CD4-positive, alpha-beta memory T cell (primary cell): ENCODE measurements at places on chromosomes 2 and 18.

DNA sequence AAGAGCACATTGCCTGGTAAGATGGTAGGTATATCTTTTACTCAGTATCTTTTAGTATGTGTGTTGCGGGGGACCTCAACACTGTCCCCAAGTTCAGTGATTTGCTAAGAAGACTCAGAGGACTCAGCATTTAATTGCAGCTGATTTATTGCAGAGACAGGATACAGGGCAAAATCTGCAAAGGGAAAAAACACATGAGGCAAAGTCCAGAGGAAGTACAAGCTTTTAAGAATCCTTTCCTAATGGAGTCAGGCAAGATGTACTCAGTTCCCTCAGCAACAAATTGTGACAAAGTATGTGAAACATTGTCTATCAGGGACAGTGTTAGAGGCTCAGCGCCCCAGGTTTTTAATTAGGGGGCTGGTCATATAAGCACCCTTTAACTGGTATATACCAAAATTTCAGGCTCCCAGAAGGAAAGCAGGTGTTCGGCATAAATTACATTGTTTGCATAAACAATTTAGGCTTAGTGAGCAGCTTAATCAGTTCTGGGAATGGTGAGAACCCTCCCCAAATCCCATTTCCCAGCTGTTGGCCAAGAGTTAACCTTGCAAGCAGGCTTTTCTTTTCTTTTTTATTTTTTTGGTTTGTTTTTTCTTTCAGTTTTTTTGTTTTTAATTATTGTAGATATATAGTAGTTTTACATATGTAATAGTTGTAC, 41.7 kb downstream of the RAB3GAP1 start:
- DNase-seq: no peak

DNA sequence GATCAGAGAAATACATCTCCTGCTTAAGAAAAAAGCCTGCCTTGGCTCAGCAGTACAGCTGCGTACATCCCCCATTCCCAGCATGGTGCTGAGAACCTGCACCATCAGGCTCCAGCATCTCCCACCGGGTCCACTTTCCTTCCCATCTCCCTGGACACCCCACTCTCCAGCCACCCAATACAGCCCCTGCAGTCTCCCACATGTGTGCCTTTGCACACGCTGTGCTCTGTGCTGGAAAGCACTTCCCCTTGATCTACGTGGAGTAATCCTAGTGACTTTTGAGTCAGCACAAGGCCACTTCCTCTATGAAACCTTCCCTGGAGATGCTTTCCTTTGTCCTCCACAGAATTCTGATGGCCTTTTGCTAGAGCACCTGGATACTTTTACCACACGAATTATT, 17.0 kb downstream of the STAT1 start:
- DNase-seq: no peak

GRCh38 chr2:230842473-230842872, 22.3 kb upstream of the ITM2C start:
- DNase-seq: no peak

GRCh38 chr2:3598197-3598910, 3.4 kb downstream of the COLEC11 start:
- no peak for DNase-seq

DNA sequence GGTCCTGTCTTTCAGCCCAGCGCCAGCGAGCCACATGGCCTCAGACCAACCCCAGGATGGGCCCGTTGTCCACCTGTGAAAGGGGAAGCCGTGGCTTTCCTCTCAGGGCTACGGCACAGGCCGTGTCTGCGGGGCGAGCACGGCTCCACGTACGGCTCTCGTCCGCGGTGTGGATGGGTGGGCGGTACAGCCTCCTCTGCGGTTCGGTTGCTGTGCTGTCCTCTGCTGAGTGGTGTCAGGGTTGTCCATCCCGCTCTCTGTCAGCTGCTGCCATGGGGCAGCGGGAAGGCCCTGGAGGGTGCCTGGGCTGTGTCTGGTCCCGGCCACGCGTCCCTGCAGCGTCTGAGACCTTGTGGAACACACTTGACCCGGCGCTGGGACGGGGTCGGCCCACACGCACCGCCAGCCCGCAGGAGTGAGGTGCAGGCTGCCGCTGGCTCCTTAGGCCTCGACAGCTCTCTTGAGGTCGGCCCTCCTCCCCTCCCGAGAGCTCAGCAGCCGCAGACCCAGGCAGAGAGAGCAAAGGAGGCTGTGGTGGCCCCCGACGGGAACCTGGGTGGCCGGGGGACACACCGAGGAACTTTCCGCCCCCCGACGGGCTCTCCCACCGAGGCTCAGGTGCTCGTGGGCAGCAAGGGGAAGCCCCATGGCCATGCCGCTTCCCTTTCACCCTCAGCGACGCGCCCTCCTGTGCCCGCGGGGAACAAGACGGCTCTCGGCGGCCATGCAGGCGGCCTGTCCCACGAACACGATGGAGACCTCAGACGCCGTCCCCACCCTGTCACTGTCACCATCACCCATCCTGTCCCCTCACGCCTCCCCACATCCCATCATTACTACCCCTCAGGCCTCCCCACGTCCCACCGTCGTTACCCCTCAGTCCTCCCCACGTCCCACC, 128.7 kb downstream of the NFATC1 start:
- peak; percentile 77 for DNase-seq

DNA sequence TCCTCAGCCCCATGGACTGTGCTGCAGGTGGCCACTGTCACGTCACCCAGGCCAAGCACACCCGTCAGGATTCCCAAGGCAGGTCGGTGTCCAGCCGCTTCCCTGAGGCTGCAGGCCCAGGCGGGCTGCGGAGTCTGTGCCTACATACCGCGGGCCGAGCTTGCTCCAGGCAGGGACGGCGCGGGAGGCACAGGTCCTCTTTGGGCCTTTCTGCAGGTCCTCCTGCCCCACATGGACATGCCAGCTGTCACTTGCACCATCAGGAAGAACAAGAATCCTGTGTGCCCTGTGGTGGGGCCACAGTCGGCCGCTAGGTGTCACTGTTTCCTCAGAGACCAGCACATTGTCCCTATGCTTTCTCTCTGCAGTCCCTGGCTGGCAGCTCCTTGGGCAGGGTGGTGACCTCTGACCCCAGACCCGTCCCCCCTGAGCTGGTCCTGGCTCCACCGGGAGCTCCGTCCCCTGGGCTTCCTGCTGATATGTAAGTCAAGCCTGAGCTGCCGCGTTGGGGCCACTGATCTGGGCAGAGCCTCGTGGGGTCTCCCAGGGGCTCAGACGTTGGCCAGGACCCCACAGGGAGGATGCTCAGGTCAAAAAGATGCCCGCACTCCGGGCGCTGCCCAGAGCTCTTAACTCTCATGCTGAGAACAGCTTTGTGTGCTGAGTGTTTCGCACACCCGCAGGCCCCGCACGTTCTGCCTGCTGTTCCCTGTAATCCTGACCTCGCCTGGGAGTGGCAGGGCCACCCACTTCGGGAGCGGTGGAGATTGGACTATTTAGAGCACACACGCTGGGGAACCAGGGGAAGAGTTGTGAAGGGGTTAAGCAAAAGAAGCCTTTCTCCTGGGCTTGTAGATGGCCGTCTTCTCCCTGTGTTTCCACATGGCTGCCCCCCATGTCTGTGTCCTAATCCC, 17.3 kb upstream of the AGXT start:
- DNase-seq: peak; percentile 73

GRCh38 chr2:224162122-224162521, 123.0 kb upstream of the SERPINE2 start:
- DNase-seq: no peak

DNA sequence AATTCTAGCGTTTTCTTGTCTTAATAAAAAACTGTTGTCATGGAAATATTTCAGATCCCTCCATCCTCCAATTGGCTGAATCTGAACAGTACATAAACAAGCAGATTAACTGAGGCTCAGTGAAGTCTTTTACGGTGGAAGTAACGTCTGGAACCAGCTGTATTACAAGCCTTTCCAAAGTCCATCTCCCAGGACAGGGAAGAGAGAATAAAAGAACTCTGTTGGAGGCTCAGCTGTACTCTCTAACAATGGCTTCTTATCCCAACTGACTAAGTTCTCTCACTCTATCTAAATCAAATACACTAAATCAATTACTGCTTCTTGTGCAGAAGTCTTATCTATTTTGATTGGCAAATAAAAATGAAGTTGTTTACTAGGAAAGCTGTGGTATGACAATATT, 19.9 kb upstream of the NEDD4L start:
- no peak for DNase-seq

GRCh38 chr2:240951045-240951594, 45.0 kb downstream of the CROCC2 start:
- DNase-seq: no peak

DNA sequence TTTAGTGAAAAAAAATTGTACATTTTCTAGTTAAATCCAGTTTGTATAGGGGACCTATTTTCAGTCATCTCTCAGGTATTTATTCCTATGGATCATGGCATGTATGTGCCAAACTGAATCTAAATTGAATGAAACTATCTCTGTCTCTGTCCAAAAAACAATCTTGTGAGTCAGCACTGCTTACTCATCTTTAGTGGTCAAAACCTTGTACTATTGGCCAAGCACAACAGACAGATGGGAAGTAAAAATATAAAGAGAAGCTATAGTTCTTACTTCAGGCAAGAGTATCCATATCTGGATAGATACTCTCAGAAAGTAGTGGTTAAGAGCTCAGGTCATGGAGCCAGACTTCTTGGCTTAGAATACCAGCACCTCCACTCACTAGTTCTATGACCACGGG, 76.0 kb upstream of the KLHL14 start:
- no peak for DNase-seq

- no peak for DNase-seq
These were observed 210.6 kb downstream of the TFCP2L1 start for GRCh38 chr2:121074293-121074932.

DNA sequence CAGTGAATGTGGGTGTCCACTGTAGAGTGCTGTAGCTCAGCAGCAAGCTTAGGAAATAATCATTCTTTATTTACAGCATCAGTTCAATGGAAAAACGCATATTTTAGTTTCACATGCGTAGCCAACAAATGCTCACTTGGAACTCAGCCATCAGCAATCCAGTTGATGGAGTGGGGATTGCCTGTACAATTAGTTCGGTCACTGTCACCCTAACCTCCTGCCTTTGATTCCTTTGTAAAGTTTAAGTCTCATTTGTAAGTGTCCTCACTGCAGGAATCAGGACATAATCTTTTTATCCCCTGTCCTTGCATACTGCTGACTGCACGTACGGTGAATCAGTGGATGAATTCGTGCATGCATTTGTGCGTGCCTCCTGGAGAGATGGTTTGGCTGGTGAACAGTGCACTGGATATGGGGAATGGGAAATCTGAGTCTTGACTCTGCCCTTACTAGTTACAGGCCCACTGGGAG, 55.9 kb downstream of the RAB31 start:
- no peak for DNase-seq

- no peak for DNase-seq
These were observed 41.2 kb downstream of the PAX3 start for GRCh38 chr2:222257645-222258044.

DNA sequence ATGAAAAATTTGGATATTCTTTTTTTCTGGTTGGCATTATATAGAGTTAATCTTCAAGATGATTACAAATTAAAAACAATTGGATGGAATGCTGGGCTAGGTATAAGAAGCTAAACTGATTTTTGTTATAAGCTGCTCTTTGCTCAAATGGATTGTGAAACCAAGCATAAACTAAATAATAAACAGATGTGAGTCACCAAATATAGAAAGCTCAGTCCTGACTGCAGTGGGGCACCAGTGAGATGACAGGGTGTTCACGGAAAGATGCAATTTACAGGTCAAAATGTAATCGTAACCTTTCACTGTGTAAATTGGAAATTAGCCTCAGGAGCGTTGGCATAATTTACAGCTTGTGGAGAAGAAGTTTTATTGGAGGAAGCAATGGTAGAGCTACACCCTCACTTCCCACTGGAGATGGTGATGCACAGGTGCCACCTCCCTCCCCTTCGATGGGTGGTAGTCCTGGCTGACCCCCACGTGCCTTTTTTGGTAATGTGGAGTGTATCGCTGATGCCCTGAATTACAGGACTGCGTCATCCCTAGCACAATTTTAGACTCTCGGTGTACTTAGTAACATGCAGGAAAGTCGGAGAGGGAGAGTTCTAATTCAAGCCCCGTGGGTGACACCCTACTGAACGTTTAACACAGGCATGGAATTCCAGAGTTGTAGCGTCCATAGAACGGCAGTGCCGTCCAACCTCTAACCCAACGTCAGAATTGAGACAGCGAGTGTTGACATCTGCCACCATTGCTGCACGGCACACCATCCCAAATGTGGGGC, 73.9 kb upstream of the NFATC1 start:
- DNase-seq: no peak

DNA sequence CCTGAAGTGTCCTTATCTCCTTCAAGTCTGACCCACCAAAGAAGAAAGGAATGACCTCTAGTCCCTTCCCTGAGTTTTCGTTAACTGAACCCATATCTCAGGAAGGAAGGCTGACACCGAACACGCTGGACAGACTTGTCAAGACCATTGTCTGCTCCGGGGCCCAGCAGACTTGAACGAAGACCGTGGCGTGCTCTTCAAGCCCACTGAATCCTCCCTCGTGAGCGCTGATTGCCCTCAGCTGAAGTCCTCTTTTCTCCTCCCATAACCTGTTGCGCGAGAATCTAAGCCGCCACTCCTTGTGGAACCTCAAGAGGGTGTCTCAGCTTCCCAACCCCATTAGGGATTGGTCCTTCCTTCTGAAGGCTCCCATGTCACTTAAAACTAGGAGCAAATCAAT, 634 bp upstream of the CNDP1 start:
- no peak for DNase-seq

DNA sequence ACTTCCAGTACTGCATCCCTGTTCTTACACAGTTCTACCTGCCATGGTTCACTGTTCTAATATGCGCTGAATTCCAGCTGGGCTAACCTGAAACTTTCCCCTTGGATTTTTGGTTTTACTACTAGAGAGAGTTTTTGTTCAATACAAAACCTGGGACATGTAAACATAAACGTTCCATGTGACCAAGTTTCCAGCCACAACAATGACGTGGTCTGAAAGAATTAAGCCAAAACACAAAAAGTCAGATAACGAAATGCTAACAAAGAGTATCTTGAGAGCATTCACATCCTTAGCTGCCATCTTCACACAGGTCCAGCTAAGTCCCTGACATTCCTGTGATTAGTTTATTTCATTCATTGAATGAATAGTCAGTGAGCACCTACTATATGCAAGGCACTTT, 467.0 kb upstream of the PKDCC start:
- DNase-seq: no peak

- DNase-seq: no peak
These were observed 12.3 kb upstream of the SLC14A2 start for GRCh38 chr18:45602926-45603325.

DNA sequence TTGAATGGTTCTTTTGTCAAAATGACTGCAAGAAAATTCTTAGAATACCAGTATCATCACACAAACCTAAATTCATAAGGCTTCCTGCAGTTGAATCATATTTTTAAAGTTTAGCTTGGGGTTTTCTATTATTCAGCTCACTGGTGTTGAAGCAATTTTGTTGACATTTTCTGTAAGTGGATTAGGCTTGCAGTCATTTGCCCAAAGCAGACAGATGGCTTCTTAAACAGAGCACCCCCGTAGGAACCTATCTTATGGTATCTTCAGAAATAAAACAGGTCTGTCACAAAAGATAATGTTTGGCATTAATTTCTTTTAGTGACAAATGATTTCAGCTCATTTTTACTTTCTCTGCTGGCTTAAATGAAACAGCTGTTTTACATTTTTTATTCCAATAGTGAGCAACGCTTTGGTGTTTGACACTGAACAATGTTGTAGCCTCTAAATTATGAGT, 331.1 kb downstream of the PLCL1 start:
- no peak for DNase-seq

GRCh38 chr2:18959952-18960717, 370.8 kb upstream of the NT5C1B start:
- DNase-seq: no peak

GRCh38 chr18:68841301-68841700, 43.4 kb downstream of the CCDC102B start:
- no peak for DNase-seq
